ENCODE measurements at places on chromosomes 13 and 19.

- no peak for DNase-seq
These were observed 811 bp upstream of the ZNF8 start for GRCh38 chr19:58277748-58278540.

DNA sequence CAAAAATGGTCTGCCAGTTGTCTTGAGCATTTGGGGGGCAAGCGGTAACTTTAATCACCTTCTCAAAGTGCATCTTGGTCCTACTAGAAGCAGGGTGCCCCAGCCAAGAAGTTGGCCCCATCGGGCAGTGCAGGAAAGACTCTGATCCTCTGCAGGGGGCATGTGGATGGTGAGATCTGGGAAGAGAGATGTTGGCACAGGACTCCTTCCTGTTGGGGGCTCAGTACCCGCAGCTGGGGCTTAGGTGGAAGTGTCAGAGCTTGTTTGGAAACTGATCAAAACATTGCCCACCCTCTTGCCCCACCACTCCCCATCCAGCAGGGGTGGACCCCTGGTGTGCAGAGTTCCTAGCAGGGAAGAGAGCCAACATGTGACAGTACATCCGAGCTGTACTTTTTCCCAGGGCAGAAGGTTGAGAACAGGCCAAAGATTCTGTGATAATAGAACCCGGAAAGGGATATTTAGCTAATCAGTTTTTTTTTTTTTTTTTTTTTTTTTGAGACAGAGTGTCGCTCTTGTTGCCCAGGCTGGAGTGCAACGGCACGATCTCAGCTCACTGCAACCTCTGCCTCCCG is 8.8 kb downstream of the RRAS start:
- no peak for DNase-seq

DNA sequence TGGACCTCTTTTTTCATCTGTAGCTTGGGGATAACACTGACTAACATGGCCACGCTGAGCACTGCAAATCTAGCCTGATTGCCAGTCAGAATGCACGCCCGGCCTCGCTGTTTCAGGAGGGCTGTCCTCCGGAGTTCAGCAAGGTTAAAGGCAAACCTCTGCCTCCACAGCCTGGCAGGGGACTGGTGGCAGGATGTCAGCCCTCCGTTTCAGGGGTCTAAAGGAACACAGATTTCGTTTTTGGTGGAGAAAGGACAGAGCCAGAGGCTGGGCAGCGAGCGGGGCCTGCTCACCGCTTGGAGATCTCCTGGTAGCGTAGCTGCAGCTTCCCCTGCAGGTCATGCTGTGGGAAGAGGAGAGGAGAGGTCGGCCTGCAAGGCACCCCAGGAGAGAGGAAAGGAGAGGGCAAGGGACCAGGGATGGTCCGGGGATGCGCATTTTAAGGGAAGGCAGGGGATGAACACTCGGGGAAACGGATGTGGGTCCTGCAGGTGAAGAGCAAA is 560 bp downstream of the NDUFA7 start:
- no peak for DNase-seq

DNA sequence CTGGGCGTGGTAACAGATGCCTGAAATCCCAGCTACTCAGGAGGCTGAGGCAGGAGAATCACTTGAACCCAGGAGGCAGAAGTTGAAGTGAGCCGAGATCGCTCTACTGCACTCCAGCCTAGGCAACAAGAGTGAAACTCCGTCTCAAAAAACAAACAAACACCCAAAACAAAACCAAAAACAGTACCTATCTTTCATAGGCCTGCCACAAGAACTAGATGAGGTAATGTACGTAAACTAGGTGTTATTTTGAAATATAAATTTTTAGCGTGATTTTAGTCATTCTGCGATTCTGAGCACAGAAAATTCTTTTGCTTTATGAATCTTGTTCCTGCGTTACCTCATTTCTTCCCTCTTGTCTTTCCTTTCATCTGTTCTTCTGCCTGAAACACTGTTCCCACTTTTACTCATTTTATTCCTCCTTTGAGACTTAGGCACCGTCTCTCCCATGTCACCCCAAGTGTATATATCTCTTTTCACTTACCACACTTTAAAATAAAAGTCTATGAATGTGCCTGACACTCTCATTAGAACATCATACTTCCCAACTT is 238.2 kb upstream of the HTR2A start:
- DNase-seq, result no peak

DNA sequence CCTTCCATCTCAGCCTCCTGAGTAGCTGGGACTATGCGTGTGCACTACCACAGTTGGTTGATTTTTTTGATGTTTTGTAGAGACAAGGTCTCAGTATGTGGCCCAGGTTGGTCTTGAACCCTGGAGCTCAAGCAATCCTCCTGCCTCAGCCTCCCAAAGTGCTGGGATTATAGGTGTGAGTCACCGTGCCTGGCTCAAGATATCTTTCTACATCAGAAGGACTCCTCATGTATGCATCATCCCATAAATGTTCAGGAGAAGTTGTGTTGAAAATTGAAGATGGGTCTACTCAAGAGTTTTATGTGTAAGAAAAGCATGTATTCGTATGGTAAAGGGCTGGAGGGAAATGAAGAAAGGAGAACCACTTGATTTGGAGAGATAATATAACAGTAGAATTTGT is 71.8 kb upstream of the STK24 start:
- no peak for DNase-seq

GRCh38 chr19:8965887-8966286 is 44.3 kb downstream of the MUC16 start:
- no peak for DNase-seq

DNA sequence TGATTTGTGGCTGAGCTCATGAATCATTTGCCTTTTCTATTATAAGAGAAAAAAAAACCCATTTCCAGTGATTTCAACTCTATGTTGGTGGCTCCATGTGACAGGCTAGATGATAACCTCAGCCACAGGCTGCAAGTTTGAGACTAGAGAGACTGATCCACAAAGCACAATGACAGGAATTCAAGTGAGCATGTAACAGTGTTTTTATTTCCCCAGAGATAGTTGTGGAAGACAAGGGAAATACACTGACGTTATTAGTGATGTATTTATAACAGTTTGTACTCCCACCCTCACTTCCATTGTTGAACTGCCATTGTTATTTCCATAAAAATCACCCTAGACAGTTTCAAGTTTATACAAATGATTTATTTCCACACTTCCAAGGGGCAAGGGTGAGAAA is 27.9 kb upstream of the EDNRB start:
- DNase-seq, result no peak

DNA sequence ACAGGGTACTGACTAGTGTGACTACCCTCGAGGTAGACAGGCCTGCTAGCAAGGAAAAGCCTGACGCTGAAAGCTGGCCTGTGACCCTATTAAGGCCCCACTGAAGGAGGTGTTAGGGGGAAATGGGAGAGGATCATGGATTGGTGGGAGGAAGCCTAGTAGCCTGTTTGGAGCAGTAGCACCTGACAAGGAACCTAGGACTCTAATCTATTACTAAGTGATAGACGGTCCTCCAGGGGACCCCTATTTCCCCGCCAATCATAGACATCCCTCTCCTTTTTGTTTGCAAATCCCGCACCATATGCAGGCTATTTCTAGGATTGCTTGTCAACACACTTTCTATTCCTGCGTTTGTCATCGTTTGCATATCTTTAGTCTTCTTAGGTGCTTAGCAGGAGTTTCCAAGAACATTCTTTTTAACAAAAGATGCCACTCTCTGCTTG is 1338.8 kb upstream of the MIR17HG start:
- no peak for DNase-seq

DNA sequence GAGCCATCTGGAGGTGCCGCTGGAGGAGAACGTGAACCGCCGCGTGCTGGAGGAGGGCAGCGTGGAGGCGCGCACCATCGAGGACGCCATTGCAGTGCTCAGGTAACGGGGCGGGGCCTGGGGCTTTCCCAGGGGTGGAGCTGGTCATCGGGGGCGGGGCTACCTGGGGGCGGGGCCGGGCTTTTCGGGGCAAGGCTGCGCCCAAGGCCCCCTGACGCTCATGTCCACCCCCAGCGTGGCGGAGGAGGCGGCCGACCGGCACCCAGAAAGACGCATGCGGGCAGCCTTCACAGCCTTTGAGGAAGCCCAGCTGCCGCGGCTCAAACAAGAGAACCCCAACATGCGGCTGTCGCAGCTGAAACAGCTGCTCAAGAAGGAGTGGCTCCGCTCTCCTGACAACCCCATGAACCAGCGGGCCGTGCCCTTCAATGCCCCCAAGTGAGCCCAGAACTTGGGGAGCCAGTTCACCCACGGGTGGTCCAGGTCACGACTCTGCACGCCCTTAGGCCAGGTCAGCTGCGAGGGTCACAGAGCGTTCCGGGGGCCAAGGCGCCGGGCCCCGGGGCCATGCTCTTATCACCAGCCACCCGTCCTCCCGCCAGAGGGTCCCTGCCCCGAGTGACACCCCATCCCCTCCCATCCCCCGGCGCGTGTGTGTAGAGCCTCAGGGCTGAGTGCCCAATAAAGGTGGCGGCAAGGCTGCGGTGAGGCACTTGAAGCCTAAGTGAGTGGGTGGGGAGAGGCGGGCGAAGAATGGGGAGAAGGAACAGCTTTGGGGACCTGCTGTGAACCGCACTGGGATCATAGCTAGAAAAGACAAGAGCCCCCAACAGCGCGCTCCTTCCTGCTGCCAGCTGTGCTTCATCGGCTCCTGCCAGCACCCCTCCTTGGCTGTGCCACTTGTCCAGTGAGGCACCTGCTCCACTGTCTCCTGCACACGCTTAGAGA is 10.7 kb downstream of the CCDC124 start:
- DNase-seq, result no peak

DNA sequence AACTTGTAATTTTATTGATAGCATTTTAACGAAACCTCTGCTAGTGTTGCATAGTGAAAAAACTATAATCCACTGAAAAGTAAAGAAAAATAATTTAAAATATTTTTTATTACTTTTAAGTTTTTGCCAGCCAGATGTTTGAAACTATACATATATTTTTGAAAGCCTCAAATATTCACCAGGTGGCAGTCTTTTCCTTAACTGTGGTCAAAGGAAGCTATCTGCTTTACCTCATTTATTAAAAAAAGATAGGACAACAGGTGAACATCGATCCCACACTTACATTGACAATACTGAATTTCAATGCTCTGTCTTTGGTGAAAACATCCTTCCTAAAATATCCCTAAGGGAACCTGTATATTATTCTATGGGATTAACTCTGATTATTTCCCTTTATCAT is 100.5 kb downstream of the TRPC4 start:
- DNase-seq, result no peak

DNA sequence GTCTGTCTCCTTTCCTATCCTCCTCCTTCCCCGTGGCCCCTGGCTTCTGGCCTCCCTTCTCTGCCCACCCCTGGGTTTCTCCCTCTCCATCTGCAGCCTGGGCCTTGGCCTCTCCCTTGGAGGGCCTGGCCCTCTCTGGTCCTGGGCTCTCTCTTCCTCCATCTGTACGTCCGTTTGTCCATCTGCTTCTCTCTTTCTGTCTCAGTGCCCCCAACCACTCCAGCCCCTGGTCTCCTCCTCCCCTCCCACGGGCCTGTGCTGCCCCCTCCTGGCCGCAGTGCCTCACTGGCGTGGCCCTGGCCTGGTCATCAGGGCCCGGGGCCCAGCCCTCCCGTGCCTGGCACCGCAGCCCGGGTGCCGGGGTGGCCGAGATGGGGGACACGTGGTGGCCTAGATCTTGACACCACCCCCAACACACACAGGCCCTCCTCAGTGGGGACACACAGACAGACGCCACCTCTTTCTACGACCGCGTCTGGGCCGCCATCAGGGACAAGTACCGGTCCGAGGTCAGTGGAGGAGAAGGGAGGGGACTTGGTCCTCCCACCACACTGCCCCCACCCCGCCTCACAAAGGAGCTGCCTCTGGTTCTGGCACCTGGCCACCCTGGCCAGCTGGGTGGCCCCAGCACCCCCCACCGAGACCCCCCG is 11.3 kb downstream of the PRKCSH start:
- no peak for DNase-seq

DNA sequence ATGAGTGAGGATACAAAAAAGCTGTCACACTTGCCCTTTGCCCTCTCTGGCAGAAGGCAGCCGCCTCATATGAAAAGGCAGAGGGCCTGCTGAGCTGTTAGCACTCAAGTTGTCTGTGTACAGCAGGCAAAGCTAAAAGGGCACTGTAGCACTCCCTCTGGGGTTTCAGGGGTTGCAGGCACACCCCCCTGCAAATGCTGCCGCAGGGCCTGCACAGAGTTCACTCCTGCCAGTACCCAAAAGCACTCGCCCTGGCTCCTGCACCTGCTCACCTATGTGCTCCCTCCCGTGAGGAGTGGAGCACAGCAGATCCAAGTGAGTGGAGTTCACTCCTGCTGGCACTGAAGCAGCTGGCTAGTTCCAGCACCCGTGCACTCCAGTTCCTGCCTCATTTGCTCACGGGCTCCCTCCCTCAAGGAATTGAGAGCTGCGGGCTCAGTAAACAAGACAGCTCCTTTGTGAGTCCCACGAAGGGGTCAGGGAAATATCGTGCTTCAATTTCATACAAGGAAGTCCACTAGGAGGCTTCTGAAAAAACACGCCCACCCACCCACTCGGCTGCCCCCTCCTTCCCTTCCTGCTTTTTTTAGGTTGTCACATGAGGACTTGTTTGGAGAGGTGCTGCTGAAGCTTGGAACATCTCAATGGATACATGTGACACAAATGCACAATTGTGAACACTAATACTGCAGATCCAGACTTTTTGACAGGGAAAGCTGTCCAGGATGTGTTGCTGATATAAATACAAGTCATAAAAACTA is 9.9 kb upstream of the RCBTB2 start:
- DNase-seq, result peak; percentile 36

DNA sequence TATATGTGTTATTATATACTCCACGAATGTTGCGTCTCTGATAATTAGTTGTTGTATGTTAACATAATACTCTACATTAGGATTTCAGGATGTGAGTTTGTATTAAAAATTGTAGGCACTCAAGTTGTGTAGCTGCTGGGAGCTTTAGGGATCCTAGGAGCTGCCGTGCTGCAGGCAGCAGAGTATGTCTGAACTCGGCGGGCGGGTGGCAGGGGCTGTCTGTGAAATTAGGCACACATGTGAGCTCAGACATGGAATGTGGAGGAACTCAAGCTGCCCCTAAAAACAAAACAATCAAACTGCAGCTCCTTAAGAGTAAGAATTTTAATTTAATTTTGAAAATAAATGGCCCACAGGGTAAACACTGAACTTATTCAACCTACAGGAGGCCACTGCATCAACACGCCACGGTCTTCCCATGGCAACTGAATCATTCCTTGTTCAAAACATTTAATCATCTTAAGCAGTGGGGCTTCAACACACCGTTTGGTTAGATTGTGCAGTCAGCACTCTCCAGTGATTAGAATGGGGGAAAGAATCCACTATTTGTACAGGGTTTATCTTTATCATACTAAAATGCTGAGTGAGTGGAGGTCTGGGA is 22.7 kb downstream of the SERTM1 start:
- DNase-seq, result no peak

- no peak for DNase-seq
These were observed 16.2 kb upstream of the PRODH2 start for GRCh38 chr19:35828692-35829301.

- DNase-seq, result no peak
These were observed 283.1 kb downstream of the DCT start for GRCh38 chr13:94196413-94196812.

DNA sequence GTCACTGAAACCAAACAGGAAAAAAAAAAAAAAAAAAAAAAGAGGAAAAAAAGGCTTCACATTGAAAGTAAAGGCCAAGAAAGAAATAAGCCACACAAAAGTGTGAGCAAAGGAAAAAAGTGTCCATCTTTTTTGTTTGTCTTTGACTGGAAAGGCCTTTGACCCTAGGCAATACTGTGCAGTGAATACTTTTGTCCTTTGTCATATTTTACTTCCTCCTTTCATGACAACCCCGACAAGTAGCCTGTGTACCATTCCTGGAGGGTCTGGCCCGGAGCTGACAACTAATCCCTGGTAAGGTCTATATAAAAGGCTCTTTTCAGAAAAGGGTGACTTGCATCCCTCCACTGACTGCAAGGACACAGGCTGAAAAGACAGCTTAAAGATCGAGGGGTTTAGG is 12.9 kb upstream of the MICU2 start:
- no peak for DNase-seq

GRCh38 chr13:43364210-43365038 is 341.0 kb downstream of the DNAJC15 start:
- no peak for DNase-seq
